ENCODE measurements at places on chromosomes 7 and 10.

- DNase-seq = no peak
These were observed at the start of gene CDHR1 for GRCh38 chr10:84194424-84195043. CDHR1 (plus strand) TSS chr10:84194537; CDS start chr10:84194761, 224 bp downstream.

GRCh38 chr7:131522325-131522930 is 34.0 kb downstream of the PODXL start:
- DNase-seq = no peak

DNA sequence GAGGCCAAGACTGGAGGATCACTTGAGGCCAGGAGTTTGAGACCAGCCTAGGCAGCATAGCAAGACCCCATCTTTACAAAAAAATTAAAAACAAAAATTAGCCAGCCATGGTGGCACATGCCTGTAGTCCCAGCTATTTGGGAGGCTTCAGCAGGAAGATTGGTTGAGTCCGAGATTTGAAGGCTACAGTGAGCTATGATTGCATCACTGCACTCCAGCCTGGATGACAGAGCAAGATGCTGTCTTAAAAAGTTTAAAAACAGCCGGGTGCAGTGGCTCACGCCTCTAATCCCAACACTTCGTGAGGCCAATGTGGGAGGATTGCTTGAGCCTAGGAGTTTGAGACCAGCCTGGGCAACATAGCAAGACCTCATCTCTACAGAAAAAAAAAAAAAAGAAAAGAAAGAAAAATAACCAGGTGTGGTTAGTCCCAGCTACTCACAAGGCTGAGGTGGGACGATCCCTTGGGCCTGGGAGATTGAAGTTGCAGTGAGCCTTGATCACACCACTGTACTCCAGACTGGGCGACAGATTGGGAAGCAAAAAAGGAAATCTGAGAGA is 44.7 kb downstream of the ZAN start:
- no peak for DNase-seq

GRCh38 chr10:61830846-61831273 is 70.6 kb upstream of the ARID5B start:
- DNase-seq = no peak

GRCh38 chr7:3884543-3884942 is 583.5 kb downstream of the SDK1 start:
- DNase-seq = no peak

DNA sequence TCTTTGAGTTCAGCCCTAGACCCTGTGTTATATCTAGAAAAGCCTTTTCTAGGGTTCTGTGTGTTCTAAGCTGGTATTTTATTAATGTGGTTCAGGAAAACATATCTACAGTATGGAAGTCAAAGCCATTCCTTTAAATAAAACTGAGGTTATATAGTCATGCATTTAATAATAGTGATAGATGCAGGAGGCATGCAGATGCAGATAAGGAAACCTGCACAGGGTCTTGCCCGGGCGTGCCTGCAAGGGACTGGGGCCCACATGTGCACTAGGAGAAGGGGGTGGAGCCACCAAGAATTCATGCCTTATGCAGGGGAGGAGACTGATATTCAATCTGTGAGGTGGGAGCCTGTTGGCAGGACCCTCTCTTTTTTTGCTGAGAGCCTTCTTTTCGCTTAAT is 171.5 kb downstream of the PRPF18 start:
- DNase-seq = no peak

Data from kidney capillary endothelial cell (primary cell).